Endothelial cell of umbilical vein (primary cell): ENCODE measurements at places on chromosomes 5 and 9.

GRCh38 chr9:86487838-86488233 lies 133.6 kb upstream of the TUT7 start:
- no peak for DNase-seq

GRCh38 chr5:42759456-42759855 lies 2.8 kb downstream of the CCDC152 start:
- no peak for DNase-seq

- no peak for DNase-seq
These were observed 2030.6 kb upstream of the NUDT12 start for GRCh38 chr5:105593011-105593760.

- DNase-seq, result no peak
These were observed 8.9 kb downstream of the ZFAND5 start for GRCh38 chr9:72356041-72356582.

- no peak for DNase-seq
These were observed 39.9 kb upstream of the CTXN3 start for GRCh38 chr5:127609011-127609410.

- no peak for DNase-seq
These were observed 134.2 kb upstream of the MARCHF11 start for GRCh38 chr5:16313761-16314160.

DNA sequence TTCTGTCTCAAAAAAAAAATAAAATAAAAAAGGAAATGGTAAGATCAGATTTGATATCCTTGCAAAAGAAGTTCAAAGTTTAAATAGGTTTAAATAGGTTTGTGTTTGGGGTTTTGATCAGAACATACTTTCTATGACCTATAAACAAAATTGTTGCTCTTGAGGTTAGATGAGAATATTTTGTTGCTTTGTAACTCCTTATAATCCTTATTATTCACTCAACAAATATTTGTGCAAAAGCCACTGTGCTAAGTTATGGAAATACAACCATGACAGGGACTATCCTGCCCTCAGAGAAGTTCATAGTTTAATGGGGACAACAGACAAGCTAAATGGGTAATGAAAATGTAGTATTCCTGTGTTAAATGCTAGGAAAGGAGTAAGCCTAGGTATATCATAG lies 71.5 kb downstream of the INVS start:
- DNase-seq, result no peak

GRCh38 chr9:20658677-20659473 lies 25.2 kb upstream of the FOCAD start:
- peak; percentile 24 for DNase-seq

DNA sequence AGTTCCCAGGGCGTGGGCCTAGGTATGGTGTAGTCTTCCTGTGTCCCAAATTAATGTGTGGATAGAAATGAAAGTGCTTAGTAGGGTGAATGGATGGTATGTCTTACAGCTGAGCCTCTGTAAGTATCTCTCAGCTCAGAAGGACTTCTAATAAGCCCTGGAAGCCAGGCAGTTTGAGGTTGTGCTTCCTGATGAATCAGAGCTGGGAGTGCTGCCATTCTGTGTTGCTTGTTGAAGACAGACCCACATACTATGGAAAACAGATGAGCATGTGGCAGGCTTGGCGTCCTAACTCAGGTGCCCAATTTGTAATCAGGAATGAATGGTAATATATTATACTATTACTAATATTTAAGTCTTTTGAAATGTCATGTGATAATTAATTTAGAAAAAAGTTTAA lies 69.8 kb downstream of the CMYA5 start:
- DNase-seq, result no peak

DNA sequence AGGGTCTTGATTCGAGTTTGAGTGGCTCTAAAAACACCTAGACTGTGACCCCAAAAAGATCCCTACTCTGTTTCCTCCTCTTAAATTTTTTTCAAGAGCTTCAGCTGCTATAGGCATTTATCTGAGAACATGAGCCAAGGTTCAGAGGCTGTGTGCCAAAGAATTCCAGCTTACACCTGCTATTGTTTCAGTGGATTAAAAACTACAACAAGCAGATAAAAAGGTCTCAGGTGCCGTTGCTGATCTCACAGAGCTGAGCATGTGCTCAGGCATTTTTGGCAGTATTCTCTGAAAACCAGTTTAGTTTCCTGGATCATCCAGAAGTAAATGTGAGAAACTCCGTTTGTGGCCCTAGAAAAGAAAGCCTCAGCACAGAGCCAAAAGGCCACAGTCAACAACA lies 349.2 kb downstream of the DEPDC1B start:
- DNase-seq, result no peak

GRCh38 chr9:132943651-132944293 lies 644 bp downstream of the TSC1 start:
- peak; percentile 17 for DNase-seq

- no peak for DNase-seq
These were observed 14.9 kb downstream of the NIPSNAP3B start for GRCh38 chr9:104778802-104779201.

DNA sequence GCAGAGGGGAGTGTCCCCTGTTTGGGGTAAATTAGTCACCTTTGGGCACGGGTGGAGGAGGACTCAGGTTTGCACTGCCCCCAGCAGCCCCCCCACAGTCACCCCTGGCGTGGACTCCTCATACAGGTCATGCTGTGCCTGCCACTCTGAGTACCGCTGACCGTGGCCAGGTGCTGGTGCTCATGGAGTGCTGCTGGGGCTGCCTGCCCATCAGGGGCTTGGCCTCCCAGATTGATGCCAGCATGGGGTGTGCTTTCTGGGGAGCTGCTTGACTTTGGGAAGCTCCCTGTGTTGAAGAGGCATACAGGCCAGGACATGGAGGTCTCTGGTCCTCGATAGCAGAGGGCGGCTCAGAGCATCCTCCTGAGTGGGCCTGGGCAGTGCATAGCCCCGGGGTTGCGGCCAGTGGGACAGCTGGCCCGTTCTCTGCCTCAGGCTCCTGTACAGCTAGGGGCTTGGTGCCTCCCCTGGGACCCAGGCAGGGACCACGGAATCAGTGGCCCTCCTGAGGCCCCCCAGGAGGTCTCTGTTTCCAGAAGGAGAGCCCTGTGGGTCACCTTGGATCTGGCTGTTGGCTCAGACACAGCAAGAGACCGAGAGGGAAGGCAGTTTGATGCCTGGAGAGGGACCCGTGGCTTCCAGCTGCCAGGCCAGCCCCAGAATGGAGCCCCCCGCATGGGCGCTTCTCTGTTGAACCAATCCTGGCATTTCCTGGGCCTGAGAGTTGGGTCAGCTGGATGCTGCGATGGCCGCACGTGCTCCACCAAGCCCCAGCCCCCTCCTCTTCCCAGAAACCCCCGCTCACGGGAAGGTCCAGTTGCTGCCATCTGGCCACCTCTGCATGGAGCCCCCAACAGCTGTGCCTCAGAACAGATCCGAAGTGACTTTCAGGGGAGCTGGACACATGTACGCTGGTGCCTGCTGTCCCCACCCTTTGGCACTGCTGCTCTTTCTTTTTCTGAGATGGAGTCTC lies 6.1 kb upstream of the AJM1 start:
- DNase-seq, result no peak

- DNase-seq, result no peak
These were observed 309.2 kb upstream of the IRX4 start for GRCh38 chr5:2191972-2192371.

- DNase-seq, result no peak
These were observed 13.0 kb upstream of the OSMR start for GRCh38 chr5:38832810-38833209.

- no peak for DNase-seq
These were observed 57.2 kb upstream of the DHFR start for GRCh38 chr5:80711938-80712337.

- DNase-seq, result no peak
These were observed 890.0 kb upstream of the NUDT12 start for GRCh38 chr5:104452550-104452949.

- no peak for DNase-seq
These were observed 217.6 kb downstream of the ZNF608 start for GRCh38 chr5:124528838-124529237.

GRCh38 chr5:170603578-170604565 lies 100.1 kb downstream of the KCNIP1 start:
- DNase-seq, result peak; percentile 34

DNA sequence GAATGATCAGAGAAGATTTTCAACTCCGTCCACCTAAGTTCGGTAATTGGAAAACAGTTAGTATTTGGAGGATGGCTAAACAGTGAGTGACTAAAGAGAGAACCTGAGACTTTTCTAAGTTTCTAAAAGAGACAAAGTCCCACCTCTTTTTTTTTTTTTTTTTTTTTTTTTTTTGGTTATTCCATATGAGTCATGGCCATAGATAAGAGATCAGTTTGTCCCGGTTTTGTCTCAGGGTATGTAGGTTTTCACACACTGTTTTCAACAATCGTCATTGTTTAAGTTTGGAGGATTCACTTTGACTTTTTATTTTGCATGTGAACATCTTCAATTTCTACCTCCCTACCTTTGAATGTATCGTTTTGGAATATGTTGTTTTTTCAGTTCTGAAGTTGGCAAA lies 85.9 kb downstream of the NTRK2 start:
- no peak for DNase-seq

DNA sequence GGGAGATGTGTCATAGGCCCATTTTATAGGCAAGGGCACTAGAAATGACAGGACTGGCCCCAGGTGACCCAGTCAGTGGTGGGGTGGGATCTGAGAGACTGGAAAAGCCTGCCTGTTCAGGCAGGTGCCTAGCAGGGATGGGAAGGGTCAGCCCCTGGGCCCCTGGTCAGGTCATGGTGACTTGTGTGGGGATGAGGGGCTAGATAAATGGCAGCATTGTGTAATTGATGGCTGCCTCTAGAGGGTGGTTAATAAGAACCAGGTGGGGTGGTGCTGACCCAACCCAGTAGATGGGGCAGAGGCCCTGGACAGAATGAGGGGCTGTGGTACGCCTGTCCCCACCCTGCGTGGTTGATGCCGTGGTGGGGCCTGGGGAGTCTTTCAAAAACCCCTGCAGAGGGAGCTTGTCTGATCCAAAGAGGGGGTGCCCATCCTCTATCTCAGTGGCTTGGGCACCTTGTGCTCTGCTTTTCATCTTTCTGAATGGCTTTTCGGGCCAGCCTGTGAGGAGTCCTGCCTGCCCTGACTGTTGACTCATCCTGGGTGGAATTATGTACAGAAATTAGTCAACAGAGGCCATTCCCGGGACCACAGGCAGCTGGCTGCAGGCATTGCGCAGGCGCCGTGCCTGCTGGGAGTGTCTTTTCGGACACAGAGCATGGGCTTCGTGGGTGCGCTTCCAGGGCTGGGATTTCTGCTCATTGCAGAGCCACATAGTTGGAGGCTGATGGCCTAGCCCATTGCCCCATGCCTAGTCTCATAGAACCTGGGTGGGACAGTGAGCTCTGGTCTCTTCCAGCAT lies 93.6 kb upstream of the PITX1 start:
- DNase-seq, result no peak

DNA sequence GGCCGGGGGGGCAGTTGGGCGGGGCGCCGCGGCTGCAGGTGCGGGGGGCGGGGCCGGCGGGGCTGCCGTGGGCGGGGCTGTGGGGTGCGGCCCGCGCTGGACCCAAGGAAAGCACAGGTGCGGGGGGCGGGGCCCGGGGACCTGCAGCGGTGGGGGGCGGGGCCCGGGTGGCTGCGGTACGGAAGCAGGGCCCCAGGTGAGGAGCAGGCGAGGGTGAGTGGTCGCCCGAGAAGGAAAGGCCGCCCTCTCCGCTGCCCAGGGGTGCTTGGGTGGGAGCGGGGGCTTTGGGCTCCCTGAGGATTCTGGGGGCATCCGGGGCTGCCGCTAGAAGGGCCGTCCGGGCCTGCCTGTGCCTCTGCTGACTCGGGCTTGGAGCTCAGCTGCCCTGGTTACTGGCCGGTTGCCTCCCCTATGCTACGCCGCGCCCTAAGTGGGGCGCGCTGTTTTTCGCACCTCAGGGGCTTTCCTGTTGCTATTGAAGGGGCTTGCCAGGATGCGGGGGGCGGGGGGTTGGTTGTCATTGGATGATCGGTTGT lies 767 bp downstream of the RALGPS1 start:
- DNase-seq, result no peak

GRCh38 chr9:138025908-138026307 lies 148.3 kb downstream of the CACNA1B start:
- DNase-seq, result no peak

GRCh38 chr9:108477529-108478006 lies 378.2 kb downstream of the ACTL7B start:
- DNase-seq, result peak; percentile 53

- DNase-seq, result no peak
These were observed 12.6 kb upstream of the TTC23L start for GRCh38 chr5:34826347-34826746.

DNA sequence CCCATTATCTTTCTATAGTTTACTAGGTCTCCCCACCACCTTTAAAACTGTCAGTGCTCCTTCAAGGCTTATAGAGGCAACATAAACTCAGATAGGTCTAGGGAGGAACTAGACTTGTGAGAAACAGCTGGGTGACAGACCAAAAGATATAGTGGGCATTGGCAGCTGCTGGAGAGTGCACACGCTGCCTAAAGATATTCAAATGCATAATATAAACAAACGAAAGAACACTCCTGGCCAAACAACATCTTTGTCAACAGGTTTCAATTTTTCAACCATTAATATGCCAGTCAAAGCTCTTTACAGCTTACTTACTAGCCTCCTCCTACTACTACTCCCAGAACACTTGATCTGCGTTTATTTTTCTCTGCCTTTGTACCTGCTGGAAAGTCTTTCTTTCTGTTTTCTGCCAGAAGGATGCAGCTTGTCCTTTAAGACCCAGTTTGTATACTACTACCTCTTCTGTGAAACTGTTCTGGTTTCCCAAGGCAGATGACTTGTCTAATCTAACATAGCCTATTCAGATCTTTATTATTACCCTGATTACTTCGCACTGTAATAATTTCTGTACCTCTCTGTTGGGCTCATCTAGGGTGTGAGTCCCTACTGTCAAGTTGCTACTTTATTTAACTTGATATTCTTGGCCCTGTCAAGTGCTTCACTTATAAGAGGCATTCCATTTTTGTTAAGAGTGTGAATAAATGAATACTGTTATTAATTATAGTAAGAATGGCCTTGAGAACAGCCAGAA lies 14.3 kb downstream of the KDM3B start:
- DNase-seq, result no peak

DNA sequence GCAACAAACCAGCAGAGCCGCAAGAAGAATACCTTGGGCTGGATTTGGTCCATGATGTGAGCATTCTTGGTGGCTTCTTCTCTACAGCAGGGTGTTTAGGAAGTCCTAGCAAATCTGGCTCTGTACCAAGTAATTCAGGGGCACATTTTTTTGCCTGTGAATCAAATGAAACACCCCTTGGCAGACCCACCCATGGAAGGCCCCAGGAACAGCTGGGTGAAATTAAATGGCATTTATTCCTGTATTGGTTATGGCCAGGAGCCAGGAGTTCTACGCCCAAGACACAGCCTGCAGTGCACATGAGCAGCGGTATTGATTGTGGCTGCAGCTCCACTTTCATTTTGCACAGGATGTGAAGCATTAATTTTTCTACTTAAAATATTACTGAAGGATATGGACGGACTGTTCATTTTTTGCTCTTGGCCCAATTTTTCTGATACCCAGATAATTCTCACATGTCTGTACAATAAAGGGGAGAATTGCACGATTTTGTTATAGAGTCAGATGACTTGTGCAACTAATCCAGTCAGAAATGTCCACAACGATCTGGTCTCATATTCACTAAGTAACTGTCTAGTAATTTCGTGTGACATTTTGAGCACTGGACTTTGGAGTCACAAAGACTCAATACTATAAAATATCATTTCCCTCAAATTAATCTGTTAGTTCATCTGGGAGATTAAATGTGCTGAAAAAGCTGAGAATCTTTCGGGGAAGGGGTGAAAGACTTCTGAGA lies 120.7 kb upstream of the APC start:
- no peak for DNase-seq
